Nephron progenitor cell (in vitro differentiated cells): ENCODE measurements at places on chromosomes 3 and 15.

DNA sequence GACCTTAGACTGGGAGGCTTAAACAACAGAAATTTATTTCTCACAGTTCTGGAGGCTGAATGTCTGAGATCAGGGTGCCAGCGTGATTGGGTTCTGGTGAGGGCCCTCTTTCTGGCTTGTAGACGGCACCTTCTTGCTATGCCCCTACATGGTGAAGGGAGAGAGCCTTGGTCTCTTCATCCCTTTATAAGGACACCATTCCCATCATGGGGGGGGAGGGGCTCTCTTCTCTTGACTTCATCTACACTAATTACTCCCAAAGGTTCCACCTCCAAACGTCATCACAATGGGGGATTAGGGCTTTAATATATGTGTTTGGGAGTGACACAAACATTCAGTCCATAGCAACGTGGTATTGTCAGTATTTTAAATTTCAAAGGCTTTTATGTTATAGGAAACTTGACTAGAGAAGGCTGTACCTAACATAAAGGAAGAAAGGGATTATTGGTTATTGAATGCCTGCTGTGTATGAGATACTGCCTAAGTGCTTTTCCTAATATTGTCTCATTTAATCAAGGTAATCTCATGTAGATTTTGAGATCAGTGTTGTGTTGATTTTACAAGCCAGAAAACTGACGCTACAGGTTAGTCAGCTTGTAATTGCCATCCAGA is 20.9 kb downstream of the SYN2 start:
- DNase-seq: no peak

DNA sequence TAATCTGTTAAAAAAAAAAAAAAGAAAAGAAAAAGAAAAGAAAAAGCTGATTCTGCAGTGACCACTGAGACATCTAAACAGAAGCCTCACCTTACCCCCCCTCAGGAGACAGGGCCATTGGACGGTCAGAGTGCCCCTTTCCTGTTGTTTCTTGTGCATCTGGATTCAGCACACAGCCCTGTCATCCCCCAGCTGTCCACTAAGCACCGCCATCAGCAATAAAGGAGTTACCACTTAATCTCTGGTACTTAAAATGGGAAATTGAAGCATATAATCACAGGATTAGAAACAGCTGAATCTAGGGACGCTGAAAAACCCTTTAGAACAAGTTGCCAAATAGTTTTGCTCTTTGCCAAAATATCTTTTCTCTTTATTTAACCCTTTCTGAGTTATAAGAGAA is 62.5 kb downstream of the TRIM69 start:
- no peak for DNase-seq

- DNase-seq: peak; percentile 88
Observed at GRCh38 chr3:52897130-52898122, at the start of gene STIMATE. Gene STIMATE (minus strand): TSS chr3:52897548. CDS start chr3:52897450, 98 bp downstream.

- peak; percentile 75 for DNase-seq
Observed at GRCh38 chr15:52780172-52780980, 9.8 kb downstream of the ONECUT1 start.

- no peak for DNase-seq
Observed at GRCh38 chr3:171967137-171967783, 72.1 kb upstream of the FNDC3B start.

- DNase-seq: no peak
Observed at GRCh38 chr15:31269816-31270575, 56.6 kb upstream of the KLF13 start.

DNA sequence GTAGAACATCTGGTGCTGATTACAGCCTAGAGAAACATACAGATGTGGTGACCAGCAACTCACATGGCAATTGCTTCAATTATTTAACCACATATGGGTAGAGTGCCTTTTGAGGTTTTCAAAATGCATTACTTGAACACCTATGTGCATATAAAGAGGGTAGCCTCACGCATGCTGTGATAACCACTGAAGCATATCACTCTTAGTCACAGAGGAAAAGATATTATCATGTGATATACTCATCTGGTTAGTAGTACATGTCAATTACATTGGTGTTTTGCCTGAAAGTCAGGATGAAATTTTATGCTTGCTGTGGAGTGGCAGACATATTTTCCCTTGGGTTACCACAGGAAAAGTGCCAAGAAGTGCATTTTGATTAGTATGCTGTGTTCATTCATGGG is 459.3 kb upstream of the AGTR1 start:
- DNase-seq: no peak

DNA sequence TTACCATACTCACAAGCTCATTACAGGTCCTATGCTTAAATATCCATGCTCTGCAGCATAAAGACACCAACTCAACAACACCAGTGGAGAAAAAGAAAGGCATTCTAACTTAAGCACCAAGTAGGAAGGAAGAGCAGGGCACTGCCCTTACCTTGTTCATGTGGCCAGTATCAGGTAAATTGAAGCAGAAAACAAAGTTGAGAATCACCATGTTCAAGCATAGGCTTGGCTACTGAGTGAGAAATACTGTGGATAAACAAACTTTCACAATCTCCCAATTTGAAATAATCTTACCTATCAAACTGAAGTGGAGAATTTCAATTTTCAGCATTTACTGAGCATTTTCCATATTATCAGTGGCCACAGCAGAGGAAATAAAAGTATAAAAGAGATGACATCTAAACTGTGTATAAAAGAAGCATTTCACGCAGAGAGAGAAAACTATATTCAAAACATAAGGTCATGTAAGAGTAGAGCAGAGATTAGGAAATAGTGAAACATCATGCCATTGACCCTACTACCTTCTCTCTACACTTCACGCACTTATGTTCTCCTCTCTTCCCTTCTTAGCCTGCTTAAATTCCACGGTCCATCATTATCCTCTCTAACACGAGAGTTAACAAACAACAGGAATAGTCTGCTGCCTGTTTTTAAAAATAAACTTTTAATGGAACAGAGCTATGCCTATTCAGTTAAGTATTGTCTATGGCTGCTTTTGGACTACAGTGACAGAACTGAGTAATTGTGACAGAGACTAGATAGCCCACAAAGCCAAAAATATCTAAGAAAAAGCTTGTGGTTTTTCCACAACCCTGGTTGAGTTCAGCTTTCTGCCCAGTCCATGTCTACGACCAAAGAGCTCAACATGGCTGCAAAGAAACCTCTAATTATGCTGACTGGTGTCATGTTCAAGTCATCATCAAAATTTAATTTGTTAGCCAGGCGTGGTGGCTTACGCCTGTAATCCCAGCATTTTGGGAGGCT is 142.5 kb downstream of the NR1I2 start:
- no peak for DNase-seq

DNA sequence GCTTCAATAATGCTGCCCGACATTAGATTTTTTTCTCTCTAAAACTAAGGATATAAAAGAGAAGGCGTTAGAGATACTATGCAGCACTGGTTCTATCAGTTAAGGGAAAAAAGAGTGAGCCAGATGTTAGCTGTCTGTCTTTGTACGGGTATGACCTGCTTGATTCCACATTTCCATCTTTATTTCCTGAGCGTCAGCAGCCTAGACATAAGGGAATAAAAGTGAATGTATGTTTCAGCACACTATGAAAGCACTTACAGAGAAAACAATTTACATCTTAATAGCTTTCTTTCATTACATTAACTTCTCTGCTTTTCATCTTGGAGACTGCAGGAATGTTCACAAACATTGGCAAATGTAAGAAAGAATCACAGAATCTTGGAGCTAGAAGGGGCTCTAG is 319.3 kb downstream of the CTNNB1 start:
- DNase-seq: no peak

GRCh38 chr3:184174646-184175492 is at the start of gene AP2M1:
Gene AP2M1 (plus strand): TSS chr3:184174855. CDS start chr3:184176994, 2,139 bp downstream.
- peak; percentile 98 for DNase-seq

DNA sequence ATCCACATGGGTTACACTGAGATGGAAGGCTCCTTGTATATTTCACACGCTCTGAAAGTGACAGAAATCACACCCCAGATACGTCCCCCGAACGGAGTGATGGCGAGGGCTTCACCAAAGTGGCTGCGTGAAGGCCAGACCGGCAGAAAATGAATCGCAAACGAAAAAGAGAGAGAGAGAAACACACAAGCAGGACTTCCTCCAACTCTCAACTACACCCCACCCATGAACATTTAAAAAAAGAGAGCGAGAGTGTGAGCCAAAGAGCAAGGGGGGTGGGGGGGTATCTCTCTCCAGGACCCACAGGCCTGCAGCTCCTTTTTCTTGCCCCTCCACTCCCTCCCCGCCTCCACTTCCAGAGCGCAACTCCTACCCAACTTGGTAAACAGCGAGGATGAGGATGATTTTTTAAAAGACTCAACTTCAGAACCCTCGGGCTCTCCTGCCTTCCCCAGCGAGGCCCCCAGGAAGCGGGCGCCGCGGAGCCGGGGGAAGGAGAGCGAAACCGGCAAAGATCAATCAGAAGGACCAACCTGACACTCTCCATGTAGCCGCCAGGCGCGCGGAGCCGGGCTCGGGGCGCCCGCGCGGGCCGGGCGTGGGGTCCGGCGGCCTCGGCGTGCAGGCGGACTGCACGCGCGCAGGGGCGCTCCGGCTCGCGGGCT is 519.1 kb downstream of the FOXP1 start:
- DNase-seq: peak; percentile 65

- DNase-seq: no peak
Observed at GRCh38 chr15:75043509-75044257, 20.3 kb downstream of the PPCDC start.

DNA sequence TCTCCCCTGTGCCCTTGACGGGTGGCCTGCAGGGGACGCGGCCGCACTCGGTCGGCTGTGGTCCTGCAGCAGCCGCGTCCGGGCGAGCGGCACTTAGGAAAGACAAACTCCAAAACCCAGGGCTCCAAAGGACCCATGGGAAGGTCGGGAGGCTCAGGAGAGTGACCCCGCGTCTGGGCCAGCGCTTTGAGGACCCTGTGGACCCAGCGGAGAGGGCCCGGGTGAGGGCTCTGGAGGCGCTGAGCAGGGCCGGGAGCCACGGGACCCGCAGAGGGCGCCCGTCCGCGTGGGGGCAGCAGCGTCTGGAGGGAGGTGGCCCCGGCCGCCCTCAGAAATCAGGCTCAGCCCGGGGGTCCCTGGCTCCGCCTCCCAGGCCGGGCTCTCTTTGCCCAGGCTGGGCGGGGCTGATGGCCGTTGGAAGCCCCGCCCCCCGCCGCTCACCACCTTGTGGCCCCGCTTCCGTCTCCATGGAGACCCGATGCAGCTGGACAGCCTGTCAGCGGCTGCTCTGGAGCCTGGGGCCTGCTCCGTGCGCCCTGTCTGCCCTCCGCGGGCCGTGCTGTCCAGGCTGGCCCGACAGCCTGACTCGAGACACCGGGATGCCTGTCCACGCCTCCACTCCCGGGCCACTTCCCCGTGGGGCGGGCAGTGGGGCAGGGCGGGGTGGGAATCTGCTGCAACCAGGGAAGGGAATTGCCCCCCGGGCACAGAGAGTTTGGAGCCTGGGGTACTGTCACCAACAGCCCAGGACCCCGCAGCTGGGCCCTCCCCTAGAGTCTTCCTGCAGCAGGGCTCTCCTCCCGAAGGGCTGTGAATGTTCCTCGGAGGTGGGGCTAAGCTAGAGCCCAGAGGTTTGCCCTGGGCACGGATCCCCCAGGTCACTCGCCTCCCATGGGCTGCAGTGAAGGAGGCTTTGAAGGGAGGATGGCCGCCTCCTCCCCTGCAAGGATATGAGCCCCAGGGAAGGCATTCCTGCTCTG is 34.8 kb upstream of the RPL32 start:
- DNase-seq: peak; percentile 89

- no peak for DNase-seq
Observed at GRCh38 chr15:83955806-83956265, 279.7 kb upstream of the GOLGA6L4 start.

DNA sequence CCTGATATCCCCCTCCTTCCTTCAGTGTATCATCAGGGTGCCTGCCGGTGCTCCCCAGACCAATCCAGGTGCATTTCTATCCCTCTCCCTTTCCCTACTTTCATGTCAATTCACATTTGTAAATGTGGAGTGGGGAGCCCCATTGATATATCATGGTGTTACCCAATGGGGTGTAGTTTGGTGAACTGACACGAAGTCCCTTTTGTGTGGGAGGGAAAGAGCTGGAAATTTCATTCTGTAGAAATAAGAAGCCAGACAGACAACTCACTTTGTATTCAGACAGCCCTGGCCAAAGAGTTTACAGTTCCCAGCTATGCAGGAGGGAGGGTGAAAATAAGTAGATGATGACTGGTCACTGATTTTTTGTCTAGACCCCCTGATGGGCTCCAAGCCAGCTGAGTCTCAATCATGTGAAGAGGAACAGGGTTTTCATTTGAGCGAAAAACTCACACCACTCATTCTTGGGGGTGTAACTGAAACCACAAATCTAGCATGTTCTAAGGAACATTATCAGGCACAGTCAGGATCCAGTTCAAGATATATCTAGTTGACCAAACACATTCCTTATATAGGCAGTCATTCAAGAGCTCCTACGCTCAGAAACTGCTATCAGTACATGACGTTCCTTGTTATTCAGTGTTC is 58.9 kb downstream of the LMCD1 start:
- DNase-seq: no peak

GRCh38 chr3:6254490-6254889 is 606.4 kb upstream of the GRM7 start:
- DNase-seq: no peak

DNA sequence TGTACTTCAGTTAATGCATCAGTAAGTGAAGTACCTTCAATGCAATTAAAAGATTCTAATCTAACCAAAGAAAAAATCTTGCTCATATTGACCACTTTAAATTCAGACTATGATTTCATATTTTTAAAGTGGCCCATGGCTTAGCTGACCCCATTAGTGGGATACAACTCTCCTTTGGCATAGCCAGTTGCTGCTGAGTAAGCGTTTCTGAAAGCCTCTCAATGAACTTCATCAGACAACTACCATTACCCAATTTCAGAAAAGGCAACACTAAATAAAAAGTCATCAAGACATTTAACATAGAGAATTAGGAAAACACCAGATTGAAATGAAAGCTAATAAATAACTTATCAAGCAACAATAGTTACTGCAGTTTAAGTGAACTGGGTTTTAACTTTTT is 27.0 kb downstream of the CADM2 start:
- no peak for DNase-seq

DNA sequence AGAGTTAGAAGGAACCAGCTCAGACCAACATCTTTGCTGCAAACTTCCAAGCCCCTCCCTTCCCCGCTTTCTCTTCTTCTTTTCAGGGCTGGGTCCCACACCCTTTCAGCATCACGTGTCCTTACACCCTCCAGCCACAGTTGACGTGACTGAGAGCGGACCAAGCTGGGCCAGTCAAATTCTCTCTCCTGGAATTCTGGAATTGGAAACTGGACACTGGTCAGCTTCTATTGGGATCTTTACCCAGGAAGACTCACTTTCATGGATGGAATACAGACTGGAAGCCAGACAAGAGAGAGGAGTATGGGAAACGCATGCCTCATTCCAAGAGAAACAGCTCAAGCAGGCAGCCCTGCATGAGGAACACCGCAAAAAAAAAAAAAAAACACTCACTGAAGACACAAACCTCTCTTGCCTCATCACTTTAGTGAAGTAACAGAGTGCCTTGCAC is 12.4 kb upstream of the TPM1 start:
- no peak for DNase-seq

DNA sequence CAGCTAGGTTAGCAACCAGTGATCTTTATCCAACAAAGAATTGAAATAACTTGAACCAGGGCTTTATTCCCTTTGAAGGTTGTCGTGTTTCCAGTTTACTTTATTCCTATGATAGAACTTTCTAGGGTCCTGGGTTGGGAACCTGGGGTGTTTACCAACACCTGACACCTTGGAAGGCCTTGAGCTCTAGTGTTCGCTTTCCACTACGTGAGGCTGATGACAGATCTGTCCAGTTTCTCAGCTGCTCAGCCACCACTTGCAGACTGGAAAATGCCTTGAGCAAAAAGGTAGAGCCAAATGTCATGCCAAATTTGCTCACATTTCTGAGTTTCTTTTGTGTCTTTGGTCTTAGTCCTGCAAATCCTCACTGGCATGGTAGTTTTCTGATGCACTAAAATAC is 227.2 kb downstream of the ADAMTSL3 start:
- no peak for DNase-seq

- DNase-seq: no peak
Observed at GRCh38 chr15:58017869-58018268, 47.6 kb downstream of the ALDH1A2 start.
